Activated CD4-positive, alpha-beta T cell treated with anti-CD3 and anti-CD28 coated beads for 36 hours (primary cell): ENCODE measurements at places on chromosomes 5 and 9. TPM values are rescaled to one million over a fixed set of nuclear protein-coding genes. Genes with fewer than 3 reads are reported as not detected.

GRCh38 chr5:141359790-141360426 lies at the start of gene PCDHGB2:
PCDHGB2 (plus strand) TSS chr5:141359994; CDS start chr5:141360136, 142 bp downstream.
- DNase-seq, result no peak

DNA sequence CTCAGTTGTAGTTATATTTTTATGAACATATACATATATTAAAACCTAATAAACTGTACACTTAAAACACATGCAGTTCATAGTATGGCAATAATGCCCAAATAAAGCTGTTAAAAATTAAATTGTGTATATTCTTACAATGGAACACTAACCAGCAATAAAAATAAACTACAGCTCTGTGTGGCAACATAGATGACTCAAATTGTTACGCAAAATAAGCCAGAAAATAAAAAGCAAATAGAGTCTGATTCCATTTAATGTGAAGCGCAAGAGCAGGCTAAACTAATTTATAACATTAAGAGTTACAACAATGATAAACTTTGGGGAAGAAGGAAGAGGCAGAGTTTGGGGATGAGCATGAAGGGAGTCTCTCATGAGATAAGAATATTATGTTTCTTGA lies 597.3 kb downstream of the TLE1 start:
- DNase-seq, result no peak

- DNase-seq, result no peak
Measured at GRCh38 chr5:10935536-10935935, 174.5 kb upstream of the DAP start.

The PRR16 gene
- not detected for total RNA-seq

The TAF11L7 gene
- not detected for total RNA-seq

The HTR1A gene
- total RNA-seq, result not detected

The LRRC19 gene
- total RNA-seq, result not detected
